ENCODE measurements at places on chromosomes 1 and 21.

DNA sequence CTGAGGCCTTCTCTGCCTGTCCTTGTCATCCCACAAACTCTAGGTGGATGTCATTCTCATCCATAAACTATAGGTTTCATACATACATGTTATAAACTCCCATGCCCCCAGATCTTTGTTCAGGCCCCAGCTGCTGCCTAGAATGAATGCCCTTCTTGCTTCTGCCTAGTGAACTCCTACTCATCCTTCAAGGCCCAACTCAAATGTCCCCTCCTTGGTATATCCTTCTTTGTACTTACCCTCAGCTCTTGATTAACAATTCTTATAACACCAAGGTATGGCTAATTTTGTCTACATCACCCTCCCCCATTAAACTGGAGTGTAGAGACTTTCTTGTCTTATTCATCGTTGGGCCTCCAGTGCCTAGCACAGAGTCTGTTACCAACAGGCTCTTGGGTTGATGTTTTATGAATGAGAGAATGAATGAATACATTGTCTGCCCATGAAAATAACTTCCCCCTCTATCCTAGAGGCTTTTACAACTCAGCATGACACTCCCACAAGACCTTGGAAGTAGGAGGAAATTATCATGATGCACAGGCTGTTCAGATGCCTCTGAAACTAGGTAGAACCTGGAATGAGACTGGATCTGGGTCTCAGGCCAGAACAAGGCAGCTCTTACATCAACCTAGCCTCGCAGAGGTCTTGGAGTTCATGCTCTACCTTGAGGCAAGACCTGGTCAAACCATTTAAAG is 26.9 kb downstream of the EPHB2 start:
- DNase-seq: no peak

DNA sequence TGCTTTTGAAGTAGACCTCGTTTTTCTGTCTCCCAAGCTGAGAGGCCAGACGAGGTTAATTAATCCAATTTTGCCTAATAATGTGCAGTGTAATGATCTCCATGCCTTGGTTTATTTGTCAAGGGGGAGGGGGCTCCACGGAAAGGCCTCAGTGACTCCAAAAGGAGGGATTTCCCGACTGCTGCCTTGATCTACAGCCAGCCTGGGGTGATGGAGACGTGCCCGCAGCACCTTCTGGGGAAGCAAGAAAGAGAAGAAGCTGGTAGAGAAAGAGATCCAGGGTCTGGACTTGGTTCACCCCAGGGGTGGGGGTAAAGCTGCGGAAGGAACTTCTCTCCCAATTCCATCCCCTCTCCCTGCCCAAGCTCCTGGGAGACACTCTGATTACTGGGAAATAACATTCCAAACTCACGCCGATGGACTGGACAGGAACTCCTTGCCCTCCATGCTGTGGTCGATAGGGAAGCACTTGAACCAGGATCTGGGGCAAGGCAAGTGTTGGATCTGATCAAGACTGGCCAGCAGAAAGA is 44.1 kb upstream of the SIM2 start:
- DNase-seq: no peak

DNA sequence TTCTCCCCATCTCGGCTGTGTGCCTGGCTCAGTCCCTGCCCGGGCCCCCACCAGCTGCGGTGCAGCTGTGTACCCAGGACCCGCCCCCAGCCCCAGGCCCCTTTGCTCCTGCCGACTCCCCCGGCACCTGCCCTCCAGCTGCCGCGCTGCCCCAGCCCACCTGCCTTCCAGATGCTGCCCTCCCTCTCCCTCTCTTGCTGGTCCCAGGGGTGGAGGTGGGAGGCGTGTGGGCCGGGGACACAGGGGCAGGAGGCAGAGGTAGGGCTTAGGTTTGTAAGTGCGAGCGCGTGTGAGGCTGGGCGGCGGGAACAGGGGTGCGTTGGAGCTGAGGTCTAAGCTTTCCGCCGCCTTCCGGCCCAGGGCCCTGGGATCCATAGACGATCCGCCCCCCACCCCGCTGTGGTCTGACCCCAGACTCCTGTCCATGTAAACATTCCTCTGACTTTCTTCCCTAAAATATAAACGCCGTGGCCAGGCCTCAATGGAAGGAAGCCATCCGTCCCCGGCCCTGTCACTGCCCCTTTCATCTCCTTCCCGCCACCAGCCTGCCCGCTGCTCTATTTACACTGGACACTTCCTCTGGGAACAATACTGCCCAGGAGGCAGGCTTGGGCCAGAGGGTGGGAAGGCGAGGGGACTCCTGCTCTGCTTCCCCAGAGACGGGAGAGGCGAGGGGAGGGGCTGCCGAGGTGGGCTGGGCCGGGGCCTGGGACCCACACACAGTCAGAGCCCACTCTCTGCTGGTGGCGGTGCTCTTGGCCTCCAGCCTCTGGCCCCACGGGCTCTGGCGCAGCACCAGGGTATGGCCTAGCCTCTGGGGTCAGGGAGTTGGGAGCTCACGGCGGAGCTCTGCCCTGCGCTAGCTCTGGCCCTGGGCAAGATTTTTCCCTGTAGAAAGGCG is 128.3 kb downstream of the CASZ1 start:
- DNase-seq: no peak

- DNase-seq: no peak
Measured at GRCh38 chr1:34879230-34879629, 19.7 kb upstream of the SMIM12 start.

Data from SK-N-DZ (cell line).